Cerebellar nuclear complex (tissue), 1 donor: ENCODE measurements at places on chromosomes 3 and 15.

- no peak for DNase-seq
These were observed 201.4 kb downstream of the PLOD2 start for GRCh38 chr3:145959457-145960088.

DNA sequence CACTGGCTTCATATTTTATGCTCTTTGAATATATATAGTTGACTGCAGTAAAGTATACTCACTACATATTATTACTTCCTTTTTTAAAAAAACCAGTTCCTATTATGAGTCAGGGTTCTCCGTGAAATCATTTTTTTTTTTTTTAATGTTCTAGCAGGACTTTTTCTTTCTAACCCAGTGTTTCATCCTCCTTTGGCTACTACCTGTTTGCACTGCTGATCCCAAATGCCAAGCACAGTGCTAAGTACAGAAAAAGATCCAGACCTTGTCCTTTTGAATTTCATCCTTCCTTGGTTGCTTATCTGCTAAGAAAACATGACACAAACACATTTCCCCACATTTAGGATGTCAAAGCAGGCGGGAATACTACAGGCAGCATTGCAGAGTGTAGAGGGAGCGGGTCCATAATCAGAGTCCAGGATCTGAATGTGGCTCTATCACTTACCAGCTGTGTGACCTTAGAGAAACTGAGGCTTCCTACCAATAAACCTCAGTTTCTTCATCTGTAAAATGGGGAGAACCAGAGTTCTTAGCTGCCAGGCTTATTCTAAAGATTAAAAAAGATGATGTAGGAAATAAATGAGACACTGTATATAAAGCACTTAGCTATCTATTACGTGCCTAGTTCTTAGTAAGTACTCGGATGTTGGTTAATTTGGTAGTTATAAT is 37.2 kb upstream of the ANPEP start:
- DNase-seq, result no peak

GRCh38 chr3:105869861-105870755 is 1.3 kb upstream of the CBLB start:
- no peak for DNase-seq

DNA sequence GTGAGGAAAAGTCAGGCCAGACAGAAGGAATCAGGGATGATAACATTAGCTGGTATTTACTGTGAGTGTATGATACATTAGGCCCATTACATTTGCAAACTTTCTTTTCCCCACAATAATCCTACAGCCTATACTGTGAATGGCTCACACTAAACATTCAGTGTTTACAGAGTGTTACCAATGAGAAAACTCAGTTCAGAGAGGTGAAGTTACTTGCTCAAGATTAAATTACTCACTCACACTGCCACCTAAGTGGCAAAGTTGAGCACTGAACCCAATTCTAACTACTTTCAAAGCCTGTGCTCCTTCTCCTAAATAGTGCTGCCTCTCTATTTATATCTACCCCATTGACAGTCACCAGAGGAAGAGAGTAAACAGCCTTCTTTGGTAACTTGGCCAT is 8.5 kb downstream of the XPC start:
- no peak for DNase-seq

GRCh38 chr3:162973428-162973917 is 1476.9 kb downstream of the OTOL1 start:
- DNase-seq, result no peak

- no peak for DNase-seq
These were observed 8.9 kb downstream of the MYH15 start for GRCh38 chr3:108501535-108501934.

DNA sequence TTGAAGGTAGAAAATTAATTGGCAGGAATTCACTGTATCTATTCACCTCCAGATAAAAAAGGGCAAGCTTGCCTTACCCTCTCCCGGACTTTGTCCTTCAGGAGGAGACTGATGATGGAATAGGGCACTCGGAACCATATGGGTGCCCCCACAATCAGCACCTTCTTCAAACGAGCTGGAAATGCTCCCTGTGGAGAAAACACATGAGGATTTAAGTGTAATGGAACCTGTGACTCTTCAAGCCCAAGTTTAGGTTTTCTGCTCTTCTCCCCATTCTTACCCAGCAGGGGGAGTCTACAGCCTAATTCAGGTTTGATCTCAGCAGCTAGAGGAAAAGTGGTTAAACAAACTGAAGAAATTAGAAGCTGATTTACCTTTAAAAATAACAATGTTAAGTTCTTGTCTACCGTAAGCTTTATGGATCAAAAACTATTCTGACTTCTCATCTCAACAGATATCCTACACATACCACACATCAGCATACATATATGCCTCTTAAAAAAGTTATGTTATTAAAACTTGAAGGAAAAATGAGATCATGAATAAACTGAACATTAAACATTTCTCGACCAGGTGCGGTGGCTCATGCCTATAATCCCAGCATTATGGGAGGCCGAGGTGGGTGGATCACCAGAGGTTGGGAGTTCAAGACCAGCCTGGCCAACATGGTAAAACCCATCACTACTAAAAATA is 57.5 kb upstream of the SIN3A start:
- no peak for DNase-seq

GRCh38 chr3:18424729-18425640 is at the start of gene SATB1:
SATB1 (minus strand) TSS chr3:18425339; CDS start chr3:18420967, 4,372 bp downstream.
- no peak for DNase-seq

DNA sequence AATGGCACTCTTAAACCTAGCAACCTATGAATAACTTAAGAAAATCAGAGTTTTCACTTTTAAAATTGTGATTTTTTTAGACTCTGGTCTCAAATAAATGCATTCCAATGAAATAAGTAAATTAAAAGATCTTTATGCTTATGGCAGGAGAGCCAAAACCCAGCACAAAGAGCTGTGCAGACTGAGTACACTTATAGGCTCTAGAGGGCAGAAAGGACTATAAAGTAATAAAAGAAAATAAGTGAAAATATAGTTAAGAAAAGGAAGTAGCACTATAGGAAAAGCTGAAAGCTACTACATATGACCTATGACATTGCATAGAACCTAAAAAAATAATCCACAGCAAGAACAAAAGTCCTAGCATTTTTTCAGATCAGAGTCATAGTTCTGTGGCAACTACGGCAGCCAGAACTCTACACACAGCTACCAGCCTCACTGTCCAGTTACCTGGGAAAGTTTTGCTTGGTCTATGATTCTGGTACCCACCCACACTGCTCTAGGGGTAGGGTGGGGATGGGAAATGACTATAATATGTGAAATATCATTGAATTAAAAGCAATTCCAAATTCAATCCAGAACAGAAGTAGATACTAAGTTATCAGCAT is 30.5 kb downstream of the CLASP2 start:
- no peak for DNase-seq

DNA sequence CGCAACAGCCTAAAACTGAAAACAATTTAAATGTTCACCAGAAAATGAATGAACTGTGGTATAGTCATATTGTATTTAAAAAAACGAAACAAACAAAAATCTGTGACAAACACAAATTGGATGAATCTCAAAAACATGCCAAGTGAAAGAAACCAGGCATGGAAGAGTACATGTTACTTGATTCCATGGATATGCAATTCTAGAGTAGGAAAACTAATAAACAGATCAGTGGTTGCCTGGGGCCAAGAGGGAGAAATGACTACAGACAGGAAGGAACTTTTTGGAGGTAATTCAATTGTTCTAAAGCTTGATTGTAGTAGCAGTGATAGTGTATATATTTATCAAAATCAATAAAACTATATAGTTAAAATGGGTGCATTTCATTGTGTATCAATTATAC is 16.8 kb downstream of the UBE3A start:
- DNase-seq, result no peak

DNA sequence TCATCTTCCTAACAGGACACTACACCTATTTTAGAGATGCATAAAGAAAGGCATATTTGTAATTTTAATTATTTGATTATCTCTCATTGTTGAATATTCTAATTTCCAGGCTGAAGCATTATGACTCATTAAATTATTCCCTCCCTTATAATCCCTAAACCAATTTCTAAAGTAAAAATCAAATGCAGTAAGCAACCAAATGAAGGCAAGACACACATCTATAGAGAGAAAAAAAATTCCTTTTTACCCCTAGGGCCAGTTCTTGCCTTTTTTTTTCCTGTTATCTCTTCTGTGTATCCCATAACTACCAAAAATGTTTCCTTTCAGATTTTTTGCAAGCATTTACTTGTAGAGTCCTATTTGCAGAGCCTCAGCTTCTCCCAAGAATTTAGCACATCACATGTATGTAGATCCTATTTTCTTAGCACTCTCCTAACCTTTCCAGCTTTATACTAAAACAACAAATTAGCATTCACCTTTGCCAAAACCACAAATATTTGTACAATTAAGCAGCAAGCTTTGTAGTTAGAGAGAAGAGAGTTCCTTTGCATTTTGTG is 177.9 kb downstream of the SATB1 start:
- DNase-seq, result no peak

DNA sequence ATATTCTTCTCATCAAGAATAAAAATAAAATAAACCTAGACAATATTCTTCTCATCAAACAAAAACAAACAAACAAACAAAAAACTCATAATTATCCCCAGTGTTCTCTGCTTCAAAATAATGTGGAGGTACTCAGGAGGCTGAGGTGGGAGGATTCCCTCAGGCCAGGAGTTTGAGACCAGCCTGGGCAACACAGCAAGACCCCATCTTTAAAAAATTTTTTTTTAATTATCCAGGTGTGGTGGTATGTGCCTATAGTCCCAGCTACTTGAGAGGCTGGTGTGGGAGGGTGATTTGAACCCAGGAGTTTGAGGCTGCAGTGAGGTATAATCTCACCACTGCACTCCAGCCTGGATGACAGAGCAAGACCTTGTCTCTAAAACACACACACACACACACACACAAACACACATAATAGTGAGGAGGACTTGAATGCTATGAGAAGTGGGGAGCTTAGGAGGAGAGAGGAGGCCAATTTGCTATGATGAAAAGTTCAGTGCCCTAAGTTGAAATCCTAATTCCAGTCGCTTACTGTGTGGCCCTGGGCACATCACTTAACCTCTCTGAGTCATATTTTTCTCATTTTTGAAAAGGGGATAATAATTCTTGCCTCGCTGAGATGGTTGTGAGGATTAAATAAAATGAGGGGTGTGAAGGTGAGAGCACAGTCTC is 35.8 kb upstream of the HERC1 start:
- no peak for DNase-seq

DNA sequence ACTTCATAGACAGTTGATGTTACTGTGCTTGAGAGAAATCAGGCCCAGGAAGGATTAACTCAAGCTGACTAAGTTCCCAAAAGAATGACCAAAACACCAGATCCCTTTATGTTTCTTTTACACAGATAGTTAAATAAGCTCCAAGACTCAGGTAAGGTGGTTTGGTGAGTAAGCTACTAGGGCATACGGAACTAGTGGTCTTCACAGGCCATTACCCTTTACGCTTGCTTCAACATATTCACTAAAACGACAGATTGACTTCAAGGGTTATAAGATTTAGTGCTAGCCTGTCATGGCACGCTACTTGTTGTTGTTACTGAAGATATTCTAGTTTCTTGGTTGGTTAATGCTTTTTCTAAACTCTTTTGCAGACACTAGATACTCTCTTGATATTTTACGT is 369.3 kb downstream of the LPP start:
- no peak for DNase-seq

DNA sequence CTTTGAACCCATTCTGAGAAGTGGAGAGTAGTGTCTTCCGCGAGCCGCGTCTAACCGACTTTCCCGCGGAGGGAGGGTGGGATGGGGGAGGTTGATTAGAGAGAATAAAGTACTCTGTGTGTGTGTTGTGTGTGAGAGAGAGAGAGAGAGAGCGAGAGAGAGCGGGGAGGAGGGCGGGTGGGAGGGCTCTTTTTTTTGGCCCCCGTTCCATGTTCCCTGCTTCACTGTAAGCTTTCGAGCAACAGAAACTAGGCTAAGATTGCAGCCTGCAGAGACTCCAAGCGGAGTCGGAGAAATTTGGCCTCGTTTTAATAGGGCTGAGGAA is 1.6 kb upstream of the MEIS2 start:
- DNase-seq, result no peak

DNA sequence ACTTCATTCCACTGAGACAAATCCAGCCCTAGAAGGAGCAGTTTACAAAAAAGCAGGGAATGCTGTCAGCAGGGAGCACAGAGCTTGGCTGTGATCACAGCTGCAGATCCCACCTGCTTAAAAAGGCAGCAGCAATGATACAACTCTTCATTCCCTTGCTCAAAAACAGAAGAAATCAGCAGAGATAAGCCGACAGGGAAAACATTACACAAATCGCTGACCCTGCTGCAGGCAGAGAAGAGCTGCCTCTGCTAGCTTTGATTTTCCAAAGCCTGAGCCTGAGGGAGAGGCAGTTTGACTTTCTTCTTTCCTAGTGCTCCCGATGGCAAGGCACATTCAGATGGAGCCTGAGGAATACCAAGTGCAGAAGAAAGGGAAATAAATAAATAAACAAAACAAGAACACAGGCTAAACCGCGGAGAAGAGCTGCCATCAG is 80.2 kb downstream of the SHQ1 start:
- DNase-seq, result no peak

DNA sequence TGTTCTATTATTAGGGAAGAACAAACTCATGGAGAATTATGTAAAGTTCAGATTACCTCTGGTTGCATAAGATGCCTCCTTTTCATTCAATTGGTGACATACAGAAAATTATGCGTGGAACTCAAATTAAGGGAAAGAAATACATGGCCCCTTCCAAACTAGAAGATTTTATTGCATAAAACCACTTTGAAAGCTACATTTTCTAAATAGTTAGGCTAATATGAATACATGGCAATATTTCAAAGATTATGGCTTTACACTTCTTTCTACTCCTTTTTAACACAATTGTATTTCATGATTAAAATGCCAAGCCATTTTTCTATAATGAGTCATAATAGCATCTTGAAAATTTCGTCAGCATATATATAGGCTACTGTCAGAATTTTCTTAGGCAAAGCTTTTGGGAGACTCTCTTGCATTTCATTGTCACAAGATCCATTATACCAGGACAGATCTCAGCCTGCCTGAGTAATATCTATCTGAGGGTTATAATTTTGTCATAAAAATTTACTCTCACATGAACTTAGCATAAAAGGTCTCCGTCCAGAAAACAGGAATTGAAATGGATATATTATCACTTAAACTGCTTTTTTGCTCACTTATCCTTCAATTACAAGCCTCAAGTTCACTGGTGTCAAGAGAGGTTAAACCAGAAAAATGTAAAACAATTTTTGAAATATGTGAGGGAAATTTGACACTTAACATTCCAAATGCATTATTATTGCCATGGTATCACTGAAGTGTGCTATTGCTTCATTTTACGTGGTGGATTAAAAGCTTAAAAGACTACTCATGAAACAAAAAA is 37.1 kb downstream of the CPA3 start:
- DNase-seq, result no peak

- DNase-seq, result no peak
These were observed 1.0 kb upstream of the UBL7 start for GRCh38 chr15:74461847-74462511.

DNA sequence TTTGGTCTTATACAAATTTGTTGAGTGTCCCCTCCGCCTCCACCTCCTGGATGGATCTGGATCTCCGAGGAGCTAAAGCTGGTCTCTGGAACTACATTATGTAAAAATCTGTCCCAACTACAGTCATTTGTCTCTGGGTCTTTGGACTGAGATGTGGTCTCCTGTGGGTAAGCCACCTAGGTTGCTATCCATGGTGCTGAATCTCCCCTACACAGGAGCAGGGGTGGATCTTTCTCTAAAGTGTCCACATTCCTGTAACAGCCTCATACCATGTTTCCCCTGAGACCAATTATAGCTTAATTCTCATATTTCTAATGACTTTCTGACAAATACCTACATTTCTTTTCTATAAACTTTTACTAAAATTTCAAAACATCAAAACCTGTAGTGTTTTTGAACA is 625.8 kb downstream of the TAFA4 start:
- DNase-seq, result no peak

- DNase-seq, result no peak
These were observed 44.6 kb upstream of the LEKR1 start for GRCh38 chr3:156781310-156782230.

- DNase-seq, result no peak
These were observed 81.8 kb downstream of the IL20RB start for GRCh38 chr3:137039570-137039969.
